ENCODE measurements at places on chromosomes 3 and 15. TPM values are rescaled to one million over a fixed set of nuclear protein-coding genes. Genes with fewer than 3 reads are reported as not detected.

GRCh38 chr15:74206801-74207281, 4.3 kb upstream of the STRA6 start:
- DNase-seq = no peak

- no peak for DNase-seq
Measured at GRCh38 chr15:80203361-80203885, 48.6 kb downstream of the CTXND1 start.

DNA sequence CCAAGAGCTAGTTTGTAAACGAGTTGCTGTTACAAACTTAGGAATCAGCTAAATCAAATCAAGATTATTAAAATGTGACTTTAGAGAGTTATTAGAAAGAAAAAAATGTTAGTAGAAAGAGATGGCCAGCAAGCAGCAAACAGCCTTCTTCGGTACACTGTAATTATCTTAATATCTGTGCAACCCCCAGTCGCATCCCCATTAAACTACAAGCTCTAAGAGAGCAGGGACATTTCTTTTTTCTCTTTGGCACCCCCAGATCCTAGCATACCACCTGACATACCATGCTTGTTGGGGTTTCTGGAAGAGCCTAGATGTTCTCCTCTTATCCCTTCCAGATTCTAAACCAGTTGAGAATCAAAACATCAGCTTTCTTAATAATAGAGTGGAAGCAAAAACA, 45.1 kb upstream of the LIPC start:
- DNase-seq = no peak

- no peak for DNase-seq
Measured at GRCh38 chr3:2096216-2096615, 2.5 kb upstream of the CNTN4 start.

DNA sequence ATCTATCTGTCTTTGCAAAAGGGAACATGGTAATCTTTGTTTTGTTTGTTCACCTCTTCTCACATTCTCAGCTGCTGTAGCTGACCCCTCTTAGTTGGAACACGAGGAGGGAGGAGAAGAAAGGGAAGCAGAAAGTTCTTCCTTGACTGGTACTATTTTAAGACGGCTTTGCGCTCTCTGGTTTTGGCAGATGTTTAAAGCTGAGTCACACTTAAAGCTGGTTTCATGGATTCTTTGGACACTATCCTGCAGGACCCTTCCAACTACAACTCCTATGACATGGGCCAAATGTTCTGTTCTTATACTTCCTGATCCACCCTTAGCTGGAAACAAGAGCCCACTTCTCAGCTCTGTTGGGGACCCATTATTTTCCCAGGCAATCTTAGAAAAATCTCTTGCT, 40.6 kb upstream of the FXR1 start:
- DNase-seq = no peak

Gene PRICKLE2
- total RNA-seq = 14.5 TPM

Gene PLCB2
- 2.7 TPM for total RNA-seq

Gene RTP3
- not detected for total RNA-seq

DNA sequence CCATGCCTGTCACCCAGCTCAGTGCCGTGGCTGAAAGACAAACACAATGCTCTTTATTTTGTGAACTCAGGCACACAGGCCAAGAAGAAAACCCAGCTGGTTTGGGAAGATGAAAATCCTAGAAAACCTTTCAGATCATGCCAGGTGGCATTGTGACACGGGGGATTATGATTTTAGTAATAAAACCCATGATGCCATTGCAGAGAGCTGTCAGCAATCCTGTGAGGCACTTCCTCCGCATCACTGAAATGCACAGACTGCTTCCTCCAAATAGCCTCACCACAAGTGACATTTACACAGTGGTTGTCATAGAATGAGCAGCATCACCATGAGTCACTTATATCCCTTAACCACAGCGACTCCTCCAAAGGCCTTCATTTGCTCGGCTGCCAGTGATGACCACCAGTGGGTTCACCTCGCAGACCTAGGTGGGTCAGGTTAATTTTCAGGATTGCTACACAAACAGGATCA, 22.7 kb downstream of the ABHD6 start:
- DNase-seq = no peak

DNA sequence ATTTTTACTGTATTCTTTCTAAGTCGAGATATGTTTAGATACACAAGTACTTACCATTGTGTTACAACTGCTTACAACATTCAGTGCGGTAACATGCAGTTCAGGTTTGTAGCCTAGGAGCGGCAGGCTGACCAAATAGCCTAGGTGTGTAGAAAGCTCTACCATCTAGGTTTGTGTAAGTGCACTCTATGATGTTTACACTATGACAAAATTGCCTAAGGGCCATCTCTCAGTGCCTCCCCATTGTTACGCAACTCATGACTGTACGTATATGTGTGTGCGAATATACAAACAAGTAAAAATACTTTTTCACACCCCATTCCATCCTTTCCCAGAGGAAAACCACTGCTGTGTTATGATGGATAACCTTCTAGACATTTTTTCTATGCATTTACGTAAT, 44.3 kb downstream of the PXYLP1 start:
- no peak for DNase-seq

- DNase-seq = no peak
Measured at GRCh38 chr3:189652042-189652441, 20.9 kb downstream of the TP63 start.

- DNase-seq = no peak
Measured at GRCh38 chr15:98981851-98982722, 25.5 kb downstream of the PGPEP1L start.

- DNase-seq = no peak
Measured at GRCh38 chr3:187902936-187903335, 157.7 kb upstream of the BCL6 start.

DNA sequence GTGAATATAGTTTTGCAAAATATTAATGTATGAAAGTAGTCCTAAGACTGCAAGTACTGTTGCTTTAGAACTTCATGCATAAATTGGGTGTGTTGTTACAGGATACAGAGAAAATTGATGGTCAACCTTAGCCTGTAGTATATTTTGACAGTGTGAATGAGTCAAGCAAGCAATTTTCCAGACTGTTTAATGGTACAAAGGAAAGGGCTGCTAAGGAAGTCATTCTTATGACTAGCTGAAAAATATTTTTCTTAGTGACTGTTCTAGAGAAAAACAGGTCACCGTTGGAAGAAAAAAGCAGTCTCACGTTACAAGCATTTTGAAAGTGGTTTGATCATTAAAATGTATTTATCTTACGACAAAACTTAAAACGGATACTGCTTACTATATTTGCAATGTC, 49.2 kb downstream of the MBNL1 start:
- no peak for DNase-seq

DNA sequence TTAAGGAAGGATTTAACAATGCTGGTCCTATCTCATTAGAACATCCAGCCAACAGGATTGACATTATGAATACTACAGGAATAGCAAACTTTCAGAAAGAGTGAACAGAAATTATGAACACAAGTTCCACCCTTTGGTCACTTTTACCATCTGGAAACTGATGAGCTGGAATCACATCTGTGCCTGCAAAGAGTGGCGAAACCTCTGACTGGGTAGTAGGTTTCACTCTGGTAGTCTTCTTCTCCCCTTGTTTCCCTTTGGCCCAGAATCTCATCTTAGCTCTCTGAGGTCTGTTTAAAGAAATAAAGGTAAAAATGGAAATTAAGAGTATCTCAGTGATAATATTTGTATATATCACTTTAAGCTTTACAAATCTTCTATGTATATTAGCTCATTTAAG, 73.1 kb downstream of the NR2E3 start:
- no peak for DNase-seq

DNA sequence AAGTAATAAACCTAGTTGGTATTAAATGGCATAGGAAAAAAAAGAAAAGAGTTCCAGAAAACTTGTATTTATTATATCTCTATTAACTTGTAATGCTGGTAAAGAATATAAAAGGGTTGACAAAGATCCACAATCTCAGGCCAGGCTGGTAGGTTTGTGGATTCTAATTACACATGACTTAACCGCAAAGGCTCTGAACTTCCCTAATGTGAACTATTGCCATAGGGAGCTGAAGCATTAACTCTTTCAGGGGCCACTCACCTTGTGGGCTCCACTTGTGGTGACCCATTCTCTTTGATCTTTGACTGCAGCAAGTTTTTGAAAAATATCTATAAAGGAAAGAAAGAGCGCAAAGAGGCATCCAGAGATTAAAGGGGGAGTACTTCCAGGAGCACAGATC, 58.5 kb downstream of the NEK10 start:
- DNase-seq = no peak

Gene OR5K2
- total RNA-seq = not detected

GRCh38 chr15:77753281-77753873, 120.7 kb upstream of the LINGO1 start:
- DNase-seq = no peak

DNA sequence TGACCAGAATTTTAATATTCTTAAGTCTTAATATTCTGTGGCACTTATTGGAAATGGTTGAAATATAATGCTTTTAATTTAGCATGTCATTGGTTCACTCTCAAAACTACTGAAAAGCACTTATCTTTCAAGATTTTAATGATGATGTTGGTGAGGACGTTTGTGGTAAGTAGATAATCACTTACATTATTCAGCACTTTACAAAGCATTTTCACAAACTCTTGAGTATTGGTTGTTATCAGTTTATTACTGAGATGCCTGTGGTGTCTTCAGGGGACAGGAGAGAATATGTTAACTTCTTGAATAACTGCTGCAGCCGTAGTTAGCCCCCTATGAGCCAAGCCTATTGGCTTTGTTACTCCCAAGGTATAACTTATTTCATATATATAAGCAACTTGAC, 15.2 kb downstream of the TGFBR2 start:
- no peak for DNase-seq

Gene SMCO1
- not detected for total RNA-seq

GRCh38 chr3:97021778-97022177, 207.4 kb downstream of the EPHA6 start:
- no peak for DNase-seq

DNA sequence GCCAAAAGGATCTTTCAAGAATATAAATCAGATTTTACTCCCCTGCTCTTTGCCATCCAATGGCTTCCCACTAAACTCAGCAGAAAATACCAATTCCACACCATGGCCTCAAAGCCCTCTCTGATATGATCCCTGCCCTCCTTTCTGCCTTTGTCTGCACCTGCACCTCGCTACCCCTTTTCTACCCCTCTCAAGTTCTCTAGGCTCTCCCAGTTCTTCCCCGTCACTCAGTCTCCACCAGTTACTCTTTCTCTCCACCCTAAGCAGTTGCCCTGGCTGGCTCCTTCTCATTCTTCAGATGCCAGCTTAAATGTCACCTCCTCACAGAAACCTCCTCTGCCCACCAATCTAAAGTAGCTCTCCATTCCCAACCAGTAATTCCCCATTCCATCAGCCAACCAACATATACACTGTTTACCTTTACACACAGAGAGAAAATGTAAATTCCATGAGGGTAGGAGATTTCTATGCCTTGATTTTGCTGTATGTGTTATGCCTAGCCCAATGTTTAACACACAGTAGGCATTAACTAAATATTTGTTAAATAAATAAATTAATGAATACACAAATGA, 93.6 kb upstream of the LPP start:
- DNase-seq = no peak

Gene TMEM45A
- total RNA-seq = 591 TPM

- DNase-seq = no peak
Measured at GRCh38 chr15:100818927-100819326, 60.7 kb upstream of the ALDH1A3 start.

GRCh38 chr15:52609593-52609992, 40.8 kb upstream of the ARPP19 start:
- no peak for DNase-seq

- DNase-seq = no peak
Measured at GRCh38 chr3:85535517-85535916, 576.7 kb downstream of the CADM2 start.

GRCh38 chr3:141366285-141367037, 1.8 kb upstream of the ZBTB38 start:
- DNase-seq = no peak

- no peak for DNase-seq
Measured at GRCh38 chr15:72604794-72605193, 49.7 kb upstream of the GOLGA6B start.

DNA sequence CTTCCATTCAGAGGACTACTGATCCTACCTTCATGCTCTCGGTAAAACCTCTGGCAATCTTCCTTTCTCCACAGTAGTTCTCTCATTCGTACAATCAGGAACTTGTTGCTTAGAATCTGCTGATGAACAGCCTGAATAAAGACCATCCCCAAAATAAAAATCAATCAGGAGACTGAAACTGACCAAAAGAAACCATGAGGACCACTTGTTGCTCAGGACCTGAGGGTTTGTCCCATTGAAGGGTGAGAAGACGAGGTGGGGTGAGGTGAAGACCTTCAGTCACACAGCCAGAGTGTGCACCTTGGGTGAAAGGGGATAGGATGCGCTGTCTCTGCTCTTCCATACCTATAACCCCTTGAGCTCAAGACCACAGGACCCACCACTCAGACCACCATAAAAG, 36.8 kb downstream of the SPINK8 start:
- no peak for DNase-seq
